ENCODE measurements at places on chromosomes 7 and 10.
A peak's percentile ranks its signal among the peaks of the same experiment; 100 is the strongest.

- no peak for DNase-seq
Observed at GRCh38 chr10:28849821-28850220, 172.5 kb downstream of the BAMBI start.

GRCh38 chr7:47482013-47482875 is 99.7 kb downstream of the TNS3 start:
- DNase-seq = no peak

GRCh38 chr7:37510043-37510634 is 61.5 kb upstream of the ELMO1 start:
- DNase-seq = no peak

- peak; percentile 86 for DNase-seq
Observed at GRCh38 chr7:141073173-141073640, 657 bp upstream of the TMEM178B start.

GRCh38 chr7:27533652-27534081 is 129.0 kb downstream of the HIBADH start:
- no peak for DNase-seq

DNA sequence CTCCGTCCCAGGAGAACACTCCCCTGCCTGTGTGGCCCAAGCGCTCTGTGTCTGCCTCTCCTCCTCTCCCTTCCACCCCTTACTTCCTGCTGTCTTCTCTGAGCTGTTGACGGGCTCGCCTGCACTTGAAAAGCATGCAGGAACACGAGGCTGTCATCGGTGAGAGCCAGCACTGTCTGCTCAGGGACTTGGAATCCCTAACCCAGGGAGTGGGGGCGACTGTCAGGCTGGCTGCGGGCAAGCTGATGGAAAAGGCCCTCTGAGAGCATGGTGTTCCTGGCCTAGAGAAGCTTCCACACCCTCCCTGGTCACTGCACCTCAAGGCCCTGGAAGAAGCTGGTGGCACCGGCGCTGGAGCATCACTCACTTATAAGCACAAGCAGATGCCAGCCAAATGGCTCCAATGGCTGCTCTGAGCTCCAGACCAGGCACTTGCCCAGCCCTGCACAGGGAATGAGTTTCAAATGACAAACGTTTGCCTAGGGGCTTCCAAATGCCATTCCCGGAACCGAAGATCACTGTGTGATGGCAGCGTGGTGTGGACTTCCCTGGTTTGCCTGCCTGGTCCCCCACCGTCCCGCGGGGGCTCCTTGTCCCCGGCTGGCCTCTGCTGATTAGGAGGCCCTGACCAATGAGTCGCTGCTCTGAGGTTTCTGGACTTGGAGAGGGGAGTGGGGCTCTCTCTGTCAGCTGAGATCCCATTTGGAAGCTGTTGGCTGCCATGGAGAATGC is 56.7 kb upstream of the EBF3 start:
- peak; percentile 76 for DNase-seq

GRCh38 chr10:4834898-4835405 is 8.9 kb downstream of the AKR1E2 start:
- DNase-seq = peak; percentile 1

GRCh38 chr7:92612501-92612900 is 22.3 kb upstream of the FAM133B start:
- no peak for DNase-seq

DNA sequence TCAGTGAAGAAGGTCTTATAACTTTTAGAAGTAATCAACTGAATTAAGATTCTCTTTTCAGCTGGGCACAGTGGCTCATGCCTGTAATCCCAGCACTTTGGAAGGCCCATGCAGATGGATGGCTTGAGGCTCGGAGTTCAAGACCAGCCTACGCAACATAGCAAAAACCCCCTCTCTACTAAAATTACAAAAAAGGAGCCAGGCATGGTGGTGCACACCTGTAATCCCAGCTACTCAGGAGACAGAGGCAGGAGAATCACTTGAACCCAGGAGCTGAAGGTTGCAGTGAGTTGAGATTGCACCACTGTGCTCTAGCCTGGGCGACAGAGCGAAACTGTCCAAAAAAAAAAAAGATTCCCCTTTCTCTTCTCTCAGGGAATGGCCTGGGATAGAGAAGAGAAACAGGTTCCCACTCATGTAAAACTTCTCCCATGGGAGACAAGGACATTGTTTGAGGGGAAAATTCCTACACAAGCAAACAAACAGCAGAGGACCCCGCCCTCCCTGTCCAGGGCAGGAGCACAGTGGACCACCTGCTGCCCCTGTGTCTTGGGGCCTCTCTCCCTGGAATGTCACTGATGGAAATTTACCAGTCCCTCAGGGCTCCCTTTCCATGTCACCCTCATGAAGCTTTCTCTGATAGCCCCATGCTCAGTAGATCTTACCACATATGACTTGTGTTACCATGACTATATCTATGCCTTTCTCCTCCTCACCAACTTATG is 5.6 kb downstream of the IL2RA start:
- peak; percentile 25 for DNase-seq

DNA sequence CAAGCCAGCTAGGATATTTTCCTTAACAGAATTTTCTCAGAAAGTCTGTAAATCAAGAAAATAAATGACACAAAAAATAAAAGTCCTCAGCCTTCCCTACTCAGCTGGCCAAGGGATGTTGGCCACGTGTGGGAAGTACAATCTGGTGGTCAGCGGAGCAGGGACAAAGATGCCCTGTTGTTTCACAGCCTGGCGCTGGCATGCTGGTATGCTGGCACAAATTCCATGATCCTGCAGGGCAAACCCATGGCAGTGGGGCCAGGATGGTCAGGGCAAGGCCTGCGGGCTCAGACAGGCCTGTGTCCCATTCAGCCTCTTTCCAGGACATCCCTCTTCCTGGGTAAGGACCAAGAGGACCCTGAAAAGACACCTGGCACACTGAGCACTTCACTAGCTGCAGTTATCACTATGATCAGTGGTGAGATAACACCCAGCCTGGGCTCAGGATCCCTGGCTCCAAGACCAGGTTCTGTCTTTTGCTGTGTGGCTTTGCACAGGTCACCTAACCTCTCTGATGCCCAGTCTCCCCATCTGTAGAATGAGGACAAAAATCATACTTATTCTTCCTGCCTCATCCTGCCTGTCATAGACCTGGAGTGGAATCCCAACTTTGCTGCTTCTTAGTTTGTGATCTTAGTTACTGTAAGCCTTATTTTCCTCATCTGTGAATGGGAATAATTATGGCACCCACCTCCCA is 10.8 kb upstream of the HSPA12A start:
- DNase-seq = no peak

DNA sequence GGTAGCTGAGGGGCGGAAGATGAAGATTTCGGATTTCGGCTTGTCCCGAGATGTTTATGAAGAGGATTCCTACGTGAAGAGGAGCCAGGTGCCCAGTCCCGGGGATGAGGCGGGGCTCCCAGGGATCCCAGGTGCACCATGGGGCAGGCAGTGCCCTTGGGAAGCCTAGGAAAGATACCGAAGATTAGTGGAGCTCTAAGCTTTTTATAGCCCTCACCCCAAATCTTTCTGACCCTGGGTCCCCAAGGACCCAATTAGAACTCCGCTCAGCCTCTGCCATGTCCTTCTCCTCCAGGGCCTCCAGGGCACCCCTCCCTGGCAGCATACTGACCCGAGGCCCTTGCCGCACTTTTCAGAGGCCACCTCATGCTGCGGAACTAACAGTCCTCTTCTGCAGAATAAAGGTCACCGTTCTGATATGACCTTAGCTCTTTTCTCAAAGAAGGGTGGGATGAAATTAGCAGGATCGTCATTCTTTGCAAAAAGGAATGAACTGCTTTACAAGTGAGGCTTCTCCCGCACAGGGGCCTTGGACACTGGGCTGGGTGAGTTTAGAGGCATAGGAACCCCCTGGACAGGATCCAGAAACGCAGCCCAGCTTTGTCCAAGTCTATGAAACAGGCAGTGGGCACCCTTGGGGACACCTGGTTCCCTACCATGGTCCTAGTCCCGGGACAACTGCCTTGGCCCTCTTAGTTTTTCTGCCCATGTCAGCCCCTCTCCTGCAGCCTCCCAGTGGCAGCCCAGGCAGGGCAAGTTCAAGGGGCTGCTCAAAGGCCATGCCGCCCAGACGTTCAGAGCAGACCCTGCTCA is 17.9 kb upstream of the CSGALNACT2 start:
- no peak for DNase-seq

DNA sequence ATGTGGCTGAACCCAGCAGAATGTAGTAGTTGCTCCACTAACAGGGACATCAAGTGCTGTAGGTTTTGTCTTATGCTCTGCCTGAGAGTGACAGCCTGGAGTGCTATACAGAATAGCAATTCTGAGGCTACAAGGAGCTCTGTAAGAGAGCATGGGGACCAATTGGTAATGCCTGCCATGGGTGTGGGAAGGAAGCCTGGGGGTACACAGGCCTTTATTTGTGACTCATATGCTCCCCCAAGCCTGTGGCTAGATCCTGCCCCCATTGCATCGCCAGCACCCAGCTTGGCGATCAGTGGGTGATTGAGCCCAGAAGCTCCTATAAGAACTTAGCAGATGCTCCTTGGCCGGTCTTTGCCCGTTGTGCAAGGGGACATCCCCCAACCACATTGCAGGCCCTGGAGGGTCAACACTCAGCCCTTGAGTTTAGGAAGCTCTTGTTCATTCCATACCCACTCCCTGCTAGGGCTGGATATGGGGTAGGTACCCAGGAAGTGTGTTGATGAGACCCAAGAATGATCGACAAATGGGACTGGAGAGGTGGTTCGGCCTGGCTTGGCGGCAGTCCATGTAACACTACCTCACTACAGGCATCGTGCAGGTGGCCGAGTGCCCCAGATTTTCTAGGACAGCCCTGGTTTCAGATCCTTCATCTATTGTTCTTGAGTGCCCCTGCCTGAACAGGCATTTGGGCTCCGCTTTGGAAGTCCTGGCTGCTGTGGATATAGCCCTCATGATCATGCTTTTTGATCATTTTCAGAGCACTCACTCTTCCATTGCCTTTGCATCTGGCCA is 37.7 kb downstream of the ZMIZ1 start:
- DNase-seq = no peak

GRCh38 chr10:35959252-35959651 is 317.2 kb upstream of the FZD8 start:
- DNase-seq = no peak

DNA sequence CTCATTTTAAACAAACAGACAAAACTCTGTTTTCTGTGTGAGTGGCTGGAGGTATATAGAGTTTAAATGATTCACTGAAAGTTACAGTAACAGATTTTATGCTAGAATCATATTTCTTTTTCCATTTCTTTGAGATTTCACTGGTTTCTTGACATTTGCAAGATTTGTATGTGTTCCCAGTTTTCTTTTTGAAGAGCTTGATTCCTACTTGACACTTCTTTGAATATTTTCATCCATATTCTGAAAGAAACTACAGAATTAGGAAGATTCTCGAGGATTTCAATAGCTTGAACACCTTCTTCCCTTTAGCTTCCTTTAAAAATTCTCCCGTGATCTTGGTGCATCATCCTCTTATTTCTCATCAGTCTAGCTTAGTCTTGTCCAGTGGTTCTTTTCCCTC is 93.6 kb downstream of the ZNF277 start:
- DNase-seq = no peak

- no peak for DNase-seq
Observed at GRCh38 chr7:42479816-42480633, 243.0 kb upstream of the GLI3 start.

GRCh38 chr10:100998183-100998990 is 1.2 kb upstream of the LZTS2 start:
- peak; percentile 96 for DNase-seq

GRCh38 chr7:67764289-67764688 is 767.7 kb downstream of the TYW1 start:
- DNase-seq = no peak

DNA sequence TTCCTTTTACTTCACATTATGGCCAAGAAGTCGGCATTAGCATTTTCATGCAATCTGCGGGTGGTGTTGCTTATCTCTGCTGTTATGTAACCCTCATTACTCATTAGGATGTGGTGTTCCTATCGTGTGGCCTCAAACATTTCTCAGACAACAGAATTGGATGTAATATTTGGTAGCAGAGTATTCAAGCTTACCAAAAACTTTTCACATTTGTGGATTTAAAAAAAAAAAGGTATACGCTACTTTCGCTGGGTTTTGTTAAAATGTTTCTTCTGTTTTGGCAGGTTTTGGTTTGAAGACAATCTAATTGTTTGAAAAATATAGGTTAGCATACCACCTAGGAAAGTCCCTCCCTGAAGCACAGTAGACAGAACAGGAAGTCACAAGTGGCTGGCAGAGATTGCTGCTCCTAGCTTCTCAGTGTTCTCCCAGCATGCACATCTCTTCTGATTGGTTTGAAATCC is 128.8 kb downstream of the GATA3 start:
- no peak for DNase-seq

- no peak for DNase-seq
Observed at GRCh38 chr7:116522247-116522646, 2.6 kb upstream of the CAV1 start.

DNA sequence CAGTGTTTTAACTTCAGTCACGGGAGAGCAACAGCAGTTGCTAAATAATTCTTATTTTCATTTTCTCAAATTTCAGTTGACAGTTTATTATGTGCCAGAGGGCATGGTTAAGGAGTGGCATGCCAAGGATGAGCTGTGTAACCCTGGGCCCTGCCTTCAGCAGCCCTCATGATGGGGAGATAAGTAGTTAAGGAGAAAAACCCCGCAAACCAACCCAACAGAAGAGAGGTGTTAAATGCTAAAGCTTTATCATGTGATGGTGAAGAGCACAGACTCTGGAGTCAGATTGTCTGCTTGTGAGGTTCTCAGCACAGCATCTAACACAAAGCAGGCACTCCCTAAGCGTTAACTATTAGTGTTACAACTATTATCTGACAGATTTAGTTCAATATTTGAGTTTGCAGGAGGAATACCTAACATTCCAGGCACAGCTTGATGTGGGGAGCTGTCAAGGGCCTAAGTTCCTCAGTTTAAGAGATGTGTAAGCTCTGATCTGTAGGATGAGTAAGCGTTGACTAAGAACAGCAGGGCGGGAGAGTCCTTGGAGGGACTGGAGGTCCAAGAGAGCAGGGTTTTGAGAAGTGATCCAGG is 29.6 kb downstream of the STAM start:
- DNase-seq = no peak

GRCh38 chr7:3159039-3159438 is 115.4 kb upstream of the CARD11 start:
- DNase-seq = no peak

GRCh38 chr10:116850058-116850611 is 836 bp downstream of the ENO4 start:
- DNase-seq = no peak

- DNase-seq = no peak
Observed at GRCh38 chr10:81021428-81022129, 483.9 kb downstream of the SH2D4B start.

DNA sequence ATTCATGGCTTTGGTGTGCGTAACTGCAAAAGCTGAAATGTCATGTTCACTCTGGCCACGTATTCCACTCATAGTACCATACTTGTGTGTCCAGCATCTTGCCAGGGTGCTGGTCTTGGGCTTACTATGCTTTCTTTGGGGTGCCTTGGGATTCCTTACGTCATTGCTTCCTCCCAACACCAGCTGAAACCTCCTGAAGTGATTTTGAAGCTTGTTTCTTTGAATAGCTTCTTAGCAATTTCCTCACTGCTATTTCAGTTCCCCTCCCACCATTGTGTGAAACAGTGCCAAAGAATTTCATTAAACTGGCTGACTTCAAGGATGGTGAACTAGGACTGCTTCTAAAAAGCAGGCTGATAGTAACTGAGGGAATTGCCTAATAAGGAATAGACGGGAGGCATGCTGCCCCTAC is 36.9 kb downstream of the ENTPD1 start:
- DNase-seq = no peak
